Activated CD4-positive, alpha-beta T cell treated with anti-CD3 and anti-CD28 coated beads, Interleukin-2, amount 50 U/mL, for 24 hours (primary cell): ENCODE measurements at places on chromosomes 4 and X.

DNA sequence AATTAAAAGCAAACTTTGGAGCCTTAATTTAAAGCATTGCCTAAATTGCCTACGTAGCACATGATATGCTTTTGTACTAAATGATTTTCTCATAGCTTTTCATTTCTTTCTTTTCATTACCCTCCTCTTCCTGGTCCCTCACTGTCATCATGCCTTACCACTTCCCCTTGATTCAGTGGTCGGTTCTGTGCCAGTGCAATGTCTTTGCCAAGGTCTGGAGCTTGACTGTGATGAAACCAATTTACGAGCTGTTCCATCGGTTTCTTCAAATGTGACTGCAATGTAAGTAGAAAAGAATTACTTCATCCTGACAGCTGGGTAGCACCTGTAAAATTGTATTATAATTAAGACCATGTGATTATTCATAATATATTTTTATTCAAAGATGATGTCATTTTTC is 72.5 kb downstream of the C4orf46 start:
- DNase-seq, result no peak

GRCh38 chrX:16722481-16722880 is 3.1 kb downstream of the SYAP1 start:
- DNase-seq, result no peak

DNA sequence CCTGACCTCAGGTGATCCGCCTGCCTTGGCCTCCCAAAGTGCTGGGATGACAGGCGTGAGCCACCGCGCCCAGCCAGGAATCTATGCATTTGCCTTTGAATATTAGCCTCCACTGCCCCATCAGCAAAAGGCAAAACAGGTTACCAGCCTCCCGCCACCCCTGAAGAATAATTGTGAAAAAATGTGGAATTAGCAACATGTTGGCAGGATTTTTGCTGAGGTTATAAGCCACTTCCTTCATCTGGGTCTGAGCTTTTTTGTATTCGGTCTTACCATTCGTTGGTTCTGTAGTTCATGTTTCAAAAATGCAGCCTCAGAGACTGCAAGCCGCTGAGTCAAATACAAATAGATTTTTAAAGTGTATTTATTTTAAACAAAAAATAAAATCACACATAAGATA is 44.2 kb upstream of the SHOX start:
- DNase-seq, result no peak

DNA sequence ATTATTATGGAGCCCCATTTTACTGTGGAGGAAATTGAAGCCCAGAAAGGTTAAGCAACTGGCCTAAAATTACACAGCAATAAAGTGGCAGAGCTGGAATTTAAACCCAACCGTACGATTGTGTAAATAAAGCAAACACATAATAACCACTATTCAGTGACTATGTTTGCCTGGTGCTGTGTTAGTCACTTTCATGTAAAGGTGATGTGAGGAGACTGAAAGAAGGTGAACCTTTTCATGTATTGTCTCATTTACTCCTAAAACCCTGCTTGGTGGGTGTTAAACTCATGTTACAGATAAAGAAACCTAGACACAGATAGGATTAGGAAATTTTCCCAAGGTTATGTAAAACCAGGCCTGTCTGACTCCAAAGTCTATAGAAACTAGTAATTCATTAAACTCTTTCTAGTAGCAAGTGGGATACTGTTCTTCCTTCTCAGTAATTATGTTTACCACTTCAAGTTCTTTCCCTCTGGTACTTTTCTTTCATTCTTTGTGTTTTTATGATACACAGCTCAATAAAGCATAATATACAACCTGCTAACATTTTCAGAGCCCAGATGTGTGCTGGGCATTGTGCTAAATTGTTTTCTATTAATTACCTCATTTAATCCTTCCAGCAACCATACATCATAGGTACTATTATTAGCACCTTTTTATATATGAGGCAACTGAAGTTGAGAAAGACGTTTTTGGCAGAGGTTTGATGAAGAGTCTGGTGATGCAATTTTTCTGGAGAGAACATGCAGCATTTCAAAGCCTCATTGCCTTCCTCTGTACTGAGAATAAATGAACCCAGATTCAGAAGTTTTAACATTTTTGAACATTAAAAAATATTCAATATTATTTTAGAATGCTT is 202.7 kb downstream of the SPRY1 start:
- DNase-seq, result no peak

GRCh38 chr4:108431986-108432385 is 188.4 kb upstream of the RPL34 start:
- DNase-seq, result no peak

DNA sequence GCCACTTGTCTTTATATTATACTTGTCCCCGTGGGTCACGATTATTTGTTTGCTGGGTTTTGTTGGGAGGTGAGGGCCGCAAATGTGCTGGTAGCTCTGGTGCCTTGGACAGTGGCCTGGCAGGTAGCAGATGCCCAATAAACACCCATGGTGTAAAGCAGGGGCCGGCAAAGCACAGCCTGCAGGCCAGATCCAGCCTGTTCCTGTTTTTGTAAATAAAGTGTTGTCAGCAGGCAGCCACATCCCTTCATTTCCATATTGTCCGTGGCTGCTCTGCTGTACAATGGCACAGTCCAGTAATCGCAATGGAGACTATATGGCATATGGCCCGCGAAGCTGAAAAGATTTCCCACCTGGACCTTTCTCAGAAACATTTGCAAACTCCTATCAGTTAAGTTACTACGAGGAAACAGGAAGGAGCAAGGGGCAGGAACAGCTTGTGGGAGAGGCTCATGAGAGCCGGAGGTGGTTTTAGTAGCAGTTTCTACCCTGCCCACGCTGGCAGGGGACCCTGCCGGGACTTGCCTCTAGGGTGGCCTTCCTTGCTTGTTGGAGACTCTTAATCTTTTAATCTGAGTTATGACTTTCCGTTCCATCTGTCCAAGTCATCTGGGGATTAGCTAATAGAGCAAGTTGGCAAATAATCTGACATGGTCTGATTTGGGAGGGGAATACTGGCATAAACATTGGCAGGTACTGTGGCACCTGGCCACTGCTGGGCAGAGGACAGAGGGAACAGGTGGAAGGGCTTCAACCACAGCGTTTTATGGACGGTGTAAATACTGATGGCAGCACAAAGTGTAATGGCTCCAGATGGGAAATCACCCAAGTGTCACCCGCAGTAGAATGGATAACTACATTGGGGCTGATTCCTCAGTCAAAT is 19.6 kb downstream of the CLCN4 start:
- DNase-seq, result no peak

GRCh38 chrX:41005445-41005992 is 79.7 kb upstream of the USP9X start:
- DNase-seq, result no peak

DNA sequence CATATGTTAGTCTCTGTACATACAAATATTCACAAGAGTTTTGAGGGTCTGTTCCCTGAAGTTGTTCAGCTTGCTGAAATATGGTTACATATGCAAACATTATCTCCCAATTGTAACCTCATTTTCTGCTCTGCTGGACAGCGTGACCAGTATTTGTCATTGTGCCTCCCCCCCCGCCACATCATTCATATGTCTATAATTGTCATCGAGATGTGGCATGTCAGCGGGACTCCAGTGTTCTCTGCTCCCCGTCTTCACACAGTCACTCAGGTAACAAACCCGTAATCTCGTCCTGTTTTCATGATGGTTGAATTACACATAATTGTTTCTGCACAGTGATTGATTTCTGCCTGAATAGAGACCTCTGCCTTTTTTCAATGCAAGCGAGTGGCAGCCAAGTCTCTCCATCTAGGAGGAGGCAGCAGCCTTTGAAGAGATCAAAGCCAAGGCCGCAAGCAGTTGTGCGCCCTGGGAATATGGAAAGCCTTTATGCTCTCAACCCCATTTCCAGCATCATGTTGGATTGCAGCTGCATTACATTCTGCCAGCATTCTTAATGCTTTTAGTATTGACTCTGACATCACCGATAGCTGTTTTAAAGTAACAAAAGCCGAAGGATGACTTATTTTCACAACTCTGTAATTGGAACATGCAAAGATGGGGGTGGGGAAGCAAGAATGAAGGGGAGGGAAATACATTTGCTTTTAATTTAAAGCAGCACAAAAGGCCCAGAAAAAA is 27.4 kb downstream of the LEF1 start:
- no peak for DNase-seq

DNA sequence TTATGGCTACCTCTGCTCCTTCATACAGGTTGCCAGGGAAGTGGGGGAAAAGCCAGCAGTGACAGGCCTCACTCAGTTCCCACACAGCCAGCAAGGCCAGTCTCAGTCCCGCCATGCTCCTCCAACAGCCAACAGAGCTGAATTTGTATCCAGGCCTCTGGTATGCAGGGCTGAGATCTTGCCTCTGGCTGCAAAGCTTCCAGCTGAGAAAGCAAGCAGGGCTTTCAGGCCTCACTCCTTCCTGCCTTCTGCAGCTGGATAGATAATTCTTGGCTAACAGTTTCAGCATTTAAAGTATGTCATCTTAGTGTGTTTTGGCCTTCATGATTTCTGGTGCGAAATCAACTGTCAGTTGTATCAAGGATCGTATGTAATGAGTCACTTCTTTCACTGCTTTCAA is 103.6 kb downstream of the GNL3L start:
- no peak for DNase-seq
